ENCODE measurements at places on chromosomes 7 and 10.

DNA sequence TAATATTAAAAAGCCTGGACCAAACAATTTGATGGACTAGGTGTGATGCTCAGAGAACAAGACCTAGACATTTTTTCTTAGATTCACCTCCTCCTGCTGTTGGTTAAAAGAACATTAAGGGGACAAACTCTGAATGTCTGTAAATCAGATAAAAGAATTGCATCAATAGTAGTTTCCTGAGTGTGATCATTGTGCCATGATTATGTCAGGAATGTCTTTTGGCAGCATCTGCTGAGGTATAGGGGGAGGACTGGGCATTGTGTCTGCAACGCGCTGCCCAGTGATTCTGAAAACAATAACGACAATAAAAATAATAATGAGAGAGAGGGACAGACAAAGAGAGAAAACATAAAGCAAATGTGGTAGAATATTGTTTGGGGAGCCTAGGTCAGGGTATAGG, 6.9 kb downstream of the C7orf57 start:
- DNase-seq: no peak

GRCh38 chr10:3827266-3827665, 42.3 kb upstream of the KLF6 start:
- DNase-seq: no peak

GRCh38 chr7:2635810-2636701, 4.3 kb downstream of the TTYH3 start:
- DNase-seq: no peak

GRCh38 chr10:77247031-77247990, 390.3 kb downstream of the KCNMA1 start:
- no peak for DNase-seq

GRCh38 chr7:380711-381210, 90.8 kb downstream of the FOXL3 start:
- DNase-seq: no peak

GRCh38 chr10:106311590-106311989, 852.9 kb downstream of the SORCS1 start:
- no peak for DNase-seq

GRCh38 chr7:108451296-108451848, 4.9 kb downstream of the NRCAM start:
- no peak for DNase-seq

GRCh38 chr7:18313965-18314364, 181.6 kb upstream of the HDAC9 start:
- DNase-seq: no peak

- DNase-seq: no peak
Observed at GRCh38 chr10:24561453-24561852, 162.2 kb downstream of the ARHGAP21 start.

DNA sequence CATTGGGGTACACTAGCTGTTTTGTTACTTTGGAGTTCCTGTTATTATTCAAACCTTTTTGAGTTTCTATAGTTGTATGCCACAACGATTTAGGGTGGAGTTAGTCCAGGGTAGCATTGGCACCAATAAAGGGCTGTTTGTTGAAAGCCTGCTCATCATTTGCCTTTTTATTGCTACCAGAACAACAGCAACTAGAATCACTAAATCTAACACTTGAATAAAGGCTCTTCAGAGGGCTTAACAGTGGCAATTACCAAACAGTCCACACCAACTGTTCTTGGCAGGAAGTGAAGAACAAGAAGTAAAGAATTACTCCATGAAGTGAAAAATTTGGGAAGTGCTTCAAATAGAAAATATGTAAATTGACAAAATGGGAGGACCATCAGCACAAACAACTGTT, 621.4 kb downstream of the PHTF2 start:
- no peak for DNase-seq

- no peak for DNase-seq
Observed at GRCh38 chr7:137078781-137079180, 210.3 kb downstream of the CHRM2 start.

GRCh38 chr7:134599371-134599770, 47.3 kb upstream of the BPGM start:
- no peak for DNase-seq

- DNase-seq: no peak
Observed at GRCh38 chr10:101670635-101671034, 24.3 kb downstream of the FBXW4 start.

DNA sequence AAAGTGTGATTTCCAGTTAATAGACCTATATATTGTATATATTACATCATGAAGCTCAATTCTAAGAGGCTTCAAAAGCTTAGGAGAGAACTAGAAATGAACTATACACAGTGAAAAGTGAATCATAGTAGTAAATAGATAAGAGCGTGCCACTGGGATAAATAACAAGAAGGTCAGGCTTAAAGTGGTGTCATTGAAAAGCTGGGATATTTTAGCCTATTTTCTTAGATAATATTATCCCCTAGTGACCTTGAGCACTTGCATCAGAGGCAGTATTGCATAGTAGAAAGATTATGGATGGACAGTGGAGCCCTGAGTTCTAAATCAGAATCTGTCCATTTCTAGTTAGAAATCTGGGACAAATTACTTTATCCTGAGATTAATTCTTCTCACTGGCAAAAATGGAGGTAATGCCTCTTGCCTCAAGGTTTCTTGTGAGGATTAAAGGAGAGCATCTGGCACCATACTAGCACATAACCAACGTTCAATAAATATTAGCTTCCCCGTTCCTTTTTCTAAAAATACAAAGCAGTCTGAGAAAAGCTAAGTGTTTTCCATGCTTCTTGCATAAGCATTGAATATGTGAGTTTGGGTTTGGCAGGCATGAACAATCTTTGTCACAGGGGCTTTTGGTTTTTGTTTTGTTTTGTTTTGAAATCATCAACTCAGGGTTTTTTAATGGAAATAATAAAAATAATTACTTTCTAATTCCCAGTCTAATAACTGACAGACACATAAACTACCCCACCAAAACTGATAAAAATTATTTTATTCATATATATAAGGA, 27.3 kb upstream of the MACC1 start:
- no peak for DNase-seq

DNA sequence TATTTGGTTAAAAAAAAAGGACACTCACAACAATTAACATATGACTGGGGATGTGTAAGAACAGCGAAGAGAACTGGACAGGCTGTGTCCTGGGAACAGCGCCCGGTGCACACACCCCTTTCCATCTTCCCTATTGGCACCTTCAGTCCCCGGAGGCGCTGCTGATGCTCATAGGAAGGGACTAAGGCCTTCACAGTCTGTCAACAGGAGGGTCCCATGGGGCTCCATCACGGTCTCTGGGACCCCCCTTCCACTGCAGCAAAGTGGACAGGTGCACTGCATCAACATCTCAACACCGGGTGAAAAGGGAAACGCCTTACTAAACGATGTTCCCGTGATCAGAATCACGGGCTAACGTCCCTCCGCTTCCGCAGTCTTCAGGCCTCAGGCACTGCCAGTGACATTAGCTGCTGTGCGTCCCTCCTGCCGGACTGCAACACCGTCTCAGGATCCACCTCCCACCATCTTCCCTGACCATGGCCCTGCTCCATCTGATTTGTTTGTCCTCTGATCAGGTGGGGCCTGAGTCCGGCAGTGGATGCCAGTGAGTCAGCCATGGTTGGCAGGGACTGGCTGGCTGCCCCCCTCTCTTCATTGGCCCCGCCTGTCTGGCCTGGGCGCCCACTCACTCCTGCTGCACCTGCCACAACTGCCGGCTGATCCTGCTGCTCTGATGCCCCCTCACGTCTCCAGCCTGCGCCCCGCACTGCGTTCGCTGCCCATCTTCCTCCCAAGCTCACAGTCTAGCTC, 614.7 kb downstream of the DNAJB6 start:
- DNase-seq: no peak

- DNase-seq: no peak
Observed at GRCh38 chr7:151758622-151759540, 118.0 kb downstream of the PRKAG2 start.

DNA sequence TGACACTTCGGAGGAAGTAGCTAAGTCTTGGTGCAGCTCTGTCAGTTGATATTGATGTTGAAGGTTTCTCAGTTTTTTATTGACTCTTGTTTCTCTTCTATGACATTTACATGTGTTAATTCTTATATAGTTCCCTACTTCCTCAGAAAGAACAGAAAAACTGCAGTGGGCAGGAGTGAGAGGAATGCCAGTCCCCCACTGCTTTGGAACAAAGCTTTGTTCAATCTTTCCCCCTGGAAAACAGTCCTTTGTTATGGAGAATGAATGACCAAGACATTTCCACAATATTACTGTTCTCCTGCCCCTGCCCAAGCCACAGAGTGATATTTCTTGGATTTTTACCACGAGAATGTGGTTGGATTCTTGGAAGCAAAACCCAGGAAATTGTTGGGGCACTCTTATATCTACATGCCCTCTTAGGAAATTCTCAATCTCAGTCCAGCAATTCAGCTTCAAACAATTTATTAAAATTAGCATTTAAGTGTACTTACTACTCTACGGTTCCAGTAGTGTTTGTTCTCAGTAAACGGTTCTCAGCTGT, 258.0 kb upstream of the KCND2 start:
- no peak for DNase-seq

- no peak for DNase-seq
Observed at GRCh38 chr7:129865925-129866201, 86.9 kb downstream of the UBE2H start.

GRCh38 chr10:123926401-123927264, 35.0 kb upstream of the CPXM2 start:
- no peak for DNase-seq

DNA sequence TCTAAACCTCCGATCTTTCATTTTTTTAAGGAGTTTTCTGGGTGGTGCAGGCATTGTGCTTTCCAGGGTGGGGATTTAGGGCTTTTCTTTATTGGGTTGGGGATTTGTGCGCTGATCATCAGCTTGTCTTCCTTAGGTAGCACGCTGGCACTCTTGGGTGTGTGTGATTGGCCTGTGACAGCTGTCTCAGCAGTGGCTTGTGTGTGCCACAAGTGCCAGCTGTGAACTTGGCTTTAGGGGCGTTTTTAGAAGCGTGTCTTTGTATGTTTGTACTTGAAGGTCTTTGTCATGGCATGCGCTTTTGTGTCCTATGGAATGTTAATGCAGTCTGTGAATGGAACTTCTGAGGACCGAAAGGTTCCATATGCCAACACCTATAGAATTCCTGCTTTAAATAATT, 788 bp downstream of the AKAP9 start:
- no peak for DNase-seq

- DNase-seq: no peak
Observed at GRCh38 chr10:11573497-11573896, 38.0 kb downstream of the USP6NL start.

GRCh38 chr10:71517298-71518169, 120.8 kb downstream of the CDH23 start:
- DNase-seq: no peak

GRCh38 chr7:2774280-2774679, 69.8 kb downstream of the GNA12 start:
- DNase-seq: no peak

DNA sequence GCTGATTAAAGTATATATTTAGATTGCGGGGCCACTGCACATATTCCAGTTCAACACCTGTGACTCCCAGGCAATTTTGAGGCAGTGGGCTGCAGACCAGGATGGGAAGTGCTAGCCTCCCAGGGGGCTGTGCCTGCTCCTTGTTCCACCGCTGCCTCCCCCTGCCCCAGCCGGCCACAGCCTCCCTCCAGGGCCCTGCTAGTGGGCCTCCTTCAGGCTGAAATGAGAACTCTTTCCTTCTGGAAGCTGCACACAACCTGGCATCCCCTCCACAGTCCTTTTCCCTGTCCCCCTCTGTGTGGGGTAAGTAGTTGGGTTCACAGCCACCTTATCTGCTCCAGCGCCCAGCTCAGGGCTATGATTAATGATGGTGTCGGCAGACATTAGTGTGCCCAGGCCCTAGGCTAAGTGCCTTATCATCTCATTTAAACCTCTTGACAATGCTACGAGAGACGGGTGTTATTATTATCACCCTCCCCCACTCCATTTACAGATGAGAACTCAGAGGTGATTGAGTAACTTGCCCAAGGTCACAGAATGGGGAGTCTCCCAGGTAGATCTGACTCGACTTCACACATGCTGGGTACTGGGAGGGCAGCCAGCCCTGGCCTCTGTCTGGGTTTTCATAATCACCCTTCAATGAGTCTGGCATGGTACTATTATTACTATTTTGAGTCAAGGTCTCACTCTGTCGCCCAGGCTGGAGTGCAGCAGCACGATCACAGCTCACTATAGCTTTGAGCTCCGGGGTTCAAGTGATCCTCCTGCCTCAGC, 10.8 kb upstream of the SFRP5 start:
- DNase-seq: no peak

DNA sequence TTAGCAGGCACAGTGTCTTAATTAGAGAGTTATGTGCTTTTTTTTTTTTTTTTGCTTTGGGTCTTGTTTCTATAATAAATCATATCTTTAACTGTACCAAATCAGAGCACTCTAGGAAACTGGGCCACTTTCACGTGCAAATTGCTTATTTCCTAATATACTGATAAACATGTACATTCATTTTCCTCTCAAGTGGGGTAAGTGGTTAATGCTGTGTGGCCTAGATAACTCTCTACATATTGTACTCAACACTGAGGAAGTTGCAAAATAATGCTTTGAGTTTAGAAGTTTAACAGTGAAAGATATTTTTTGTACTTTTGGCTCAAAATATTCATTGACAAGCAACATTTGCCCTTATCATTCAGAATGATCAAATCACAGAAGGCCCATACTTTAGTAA, 115.9 kb upstream of the IFRD1 start:
- DNase-seq: no peak

GRCh38 chr7:116754186-116754585, 82.2 kb downstream of the MET start:
- no peak for DNase-seq

DNA sequence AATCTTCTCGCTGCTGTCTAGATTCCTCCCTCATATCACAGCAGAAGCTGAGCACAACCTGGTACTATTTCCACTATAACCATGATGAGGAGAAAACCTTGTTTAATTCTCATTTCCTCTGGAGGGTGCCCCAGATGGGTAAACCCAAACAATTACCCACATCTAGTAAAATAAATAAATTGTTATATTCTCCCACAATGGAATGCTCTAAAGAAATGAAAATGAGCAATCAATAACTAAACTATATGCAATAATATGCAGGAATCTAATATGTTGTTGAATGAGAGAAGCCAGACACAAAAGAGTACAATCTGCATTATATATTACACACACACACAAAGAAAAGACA, 37.0 kb downstream of the SGMS1 start:
- DNase-seq: no peak

- DNase-seq: no peak
Observed at GRCh38 chr10:59085054-59085453, 91.4 kb upstream of the PHYHIPL start.

DNA sequence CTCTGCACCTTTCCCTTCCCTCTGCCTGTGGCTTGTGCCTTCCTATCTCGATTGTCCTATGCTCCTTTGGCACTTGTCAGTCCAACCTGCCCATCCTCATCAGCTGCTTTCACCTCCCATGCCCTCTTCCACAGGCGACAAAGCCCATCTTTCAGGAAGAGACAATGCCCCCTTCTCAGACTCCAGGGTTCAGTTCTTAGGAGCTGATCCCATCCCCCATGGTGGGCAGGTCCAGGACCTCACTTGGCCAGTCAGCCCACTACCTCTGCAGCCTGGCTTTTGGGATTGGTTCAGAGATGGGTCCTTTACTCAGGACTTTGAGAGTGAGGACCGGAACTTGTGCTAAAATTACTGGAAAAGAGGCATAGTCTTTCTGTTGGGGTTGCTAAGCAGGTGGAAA, 74.0 kb upstream of the NANOS1 start:
- DNase-seq: no peak

- no peak for DNase-seq
Observed at GRCh38 chr7:391411-391951, 101.5 kb downstream of the FOXL3 start.

- no peak for DNase-seq
Observed at GRCh38 chr10:102773986-102774385, 30.2 kb downstream of the WBP1L start.

Measured in NCI-H1436 treated with DMSO at 0.1 percent for 48 hours (cell line).